ENCODE measurements at places on chromosomes 7 and 10. TPM values are rescaled to one million over a fixed set of nuclear protein-coding genes. Genes with fewer than 3 reads are reported as not detected.

DNA sequence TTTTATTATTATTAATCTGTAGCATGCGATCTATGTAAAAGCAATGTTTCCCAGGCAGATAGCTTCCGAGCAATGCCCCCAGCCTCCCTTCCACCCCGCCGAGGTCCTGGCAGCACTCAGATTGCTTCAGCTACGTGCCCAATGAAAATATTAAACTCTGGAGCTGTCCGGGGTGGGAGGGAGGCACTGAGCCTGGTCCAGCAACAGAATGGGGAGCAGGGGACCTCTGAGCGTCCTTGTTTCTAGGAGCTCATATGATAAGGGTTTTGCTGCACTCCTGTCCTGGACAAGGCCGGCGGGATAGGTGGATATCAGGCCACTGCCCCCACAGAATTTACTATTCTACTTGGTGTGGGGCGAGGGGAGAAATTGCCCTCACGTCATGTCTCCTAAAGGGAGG lies 44.5 kb upstream of the CDK1 start:
- peak; percentile 54 for DNase-seq

The ADARB2 gene
- 0.15 TPM for total RNA-seq

GRCh38 chr7:135939261-135939812 lies 37.8 kb downstream of the MTPN start:
- DNase-seq: no peak

The LRRD1 gene
- 0.20 TPM for total RNA-seq

DNA sequence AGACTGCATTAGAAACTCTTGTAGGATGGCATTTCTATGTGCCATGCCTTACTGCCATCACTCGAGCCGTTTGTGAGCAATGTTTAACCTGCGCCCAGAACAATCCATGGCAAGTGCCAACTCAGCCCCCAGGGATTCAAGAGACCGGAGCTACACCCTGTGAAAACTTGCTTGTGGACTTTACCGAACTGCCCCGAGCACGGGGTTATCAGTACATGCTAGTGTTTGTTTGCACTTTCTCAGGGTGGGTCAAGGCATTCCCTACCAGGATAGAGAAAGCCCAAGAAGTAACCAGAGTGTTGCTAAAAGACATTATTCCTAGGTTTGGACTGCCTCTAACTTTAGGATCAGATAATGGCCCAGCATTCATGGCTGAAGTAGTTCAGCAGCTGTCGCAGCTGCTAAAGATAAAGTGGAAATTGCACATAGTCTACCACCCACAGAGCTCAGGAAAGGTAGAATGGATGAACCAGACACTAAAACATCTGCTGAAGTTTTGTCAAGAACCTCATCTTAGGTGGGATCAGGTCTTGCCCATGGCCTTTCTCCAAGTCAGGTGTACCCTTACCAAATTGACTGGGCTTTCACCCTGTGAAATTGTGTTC lies 8.9 kb upstream of the CYREN start:
- no peak for DNase-seq

GRCh38 chr7:16647435-16647960 lies 1.5 kb downstream of the BZW2 start:
- DNase-seq: no peak

DNA sequence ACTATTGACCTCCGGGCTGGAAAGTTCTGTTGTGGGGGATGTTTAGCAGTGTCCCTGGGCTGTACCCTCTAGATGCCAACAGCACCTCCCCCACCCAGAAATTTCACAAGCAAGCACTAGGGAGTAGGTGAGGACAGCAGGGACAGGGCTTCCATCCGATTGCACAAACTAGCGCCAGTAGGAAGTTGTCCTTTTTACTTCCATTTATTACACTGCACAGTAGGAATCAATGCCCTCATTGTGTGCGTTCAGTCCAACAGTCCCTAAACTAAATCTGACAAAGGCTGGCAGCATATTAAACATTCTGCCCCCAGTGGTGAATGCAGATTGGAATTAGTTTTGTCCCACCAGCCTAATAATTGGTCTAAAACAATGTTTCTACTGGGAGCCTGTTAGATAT lies 6.4 kb upstream of the SOSTDC1 start:
- DNase-seq: no peak

- DNase-seq: no peak
Observed at GRCh38 chr10:76342996-76343395, 911.6 kb downstream of the LRMDA start.

- no peak for DNase-seq
Observed at GRCh38 chr7:36614959-36615358, 109.3 kb downstream of the AOAH start.

The TAS2R41 gene
- not detected for total RNA-seq

GRCh38 chr7:47444376-47445098 lies 137.4 kb downstream of the TNS3 start:
- peak; percentile 42 for DNase-seq

The NME8 gene
- not detected for total RNA-seq

DNA sequence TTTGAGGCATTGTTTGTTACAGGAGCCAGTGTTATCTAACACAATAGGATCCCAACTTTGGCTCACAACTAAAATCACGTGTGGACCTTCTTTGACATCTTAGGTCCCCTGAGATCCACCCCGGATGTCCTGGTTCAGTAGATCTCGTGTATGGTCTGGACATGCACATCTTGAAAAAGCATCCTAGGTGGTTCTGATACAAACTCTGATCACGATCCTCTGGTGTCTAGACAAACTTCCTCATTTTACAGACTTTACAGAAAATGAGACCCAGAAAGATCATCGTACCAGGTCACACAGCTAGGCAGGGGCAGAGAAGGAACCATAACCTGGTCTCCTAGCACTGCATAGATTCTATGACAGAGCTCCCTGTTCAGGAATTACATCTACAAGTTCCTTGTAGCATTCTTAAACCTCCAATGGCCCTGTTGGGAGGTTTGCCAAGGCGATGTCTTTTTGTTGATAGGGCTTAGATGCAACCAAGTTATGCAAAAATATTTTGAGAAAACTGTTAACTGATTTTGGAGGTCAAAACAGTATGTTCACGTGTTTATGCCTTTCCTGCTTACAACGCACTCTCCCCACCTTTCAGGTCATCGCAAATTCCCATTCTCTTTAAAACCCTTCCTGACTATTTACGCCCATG lies 30.8 kb upstream of the CHST15 start:
- DNase-seq: no peak

- no peak for DNase-seq
Observed at GRCh38 chr10:71381611-71382010, 15.1 kb upstream of the CDH23 start.

GRCh38 chr10:126021833-126022500 lies 125.6 kb downstream of the FANK1 start:
- DNase-seq: no peak

GRCh38 chr7:43460733-43461348 lies 122.1 kb upstream of the STK17A start:
- DNase-seq: no peak

The CALHM3 gene
- not detected for total RNA-seq

The HOXA6 gene
- 1.6 TPM for total RNA-seq

The TLX1 gene
- total RNA-seq: not detected

The CYP26C1 gene
- 0.13 TPM for total RNA-seq

The SEMA4G gene
- 8.7 TPM for total RNA-seq

The TWIST1 gene
- total RNA-seq: 7.8 TPM

DNA sequence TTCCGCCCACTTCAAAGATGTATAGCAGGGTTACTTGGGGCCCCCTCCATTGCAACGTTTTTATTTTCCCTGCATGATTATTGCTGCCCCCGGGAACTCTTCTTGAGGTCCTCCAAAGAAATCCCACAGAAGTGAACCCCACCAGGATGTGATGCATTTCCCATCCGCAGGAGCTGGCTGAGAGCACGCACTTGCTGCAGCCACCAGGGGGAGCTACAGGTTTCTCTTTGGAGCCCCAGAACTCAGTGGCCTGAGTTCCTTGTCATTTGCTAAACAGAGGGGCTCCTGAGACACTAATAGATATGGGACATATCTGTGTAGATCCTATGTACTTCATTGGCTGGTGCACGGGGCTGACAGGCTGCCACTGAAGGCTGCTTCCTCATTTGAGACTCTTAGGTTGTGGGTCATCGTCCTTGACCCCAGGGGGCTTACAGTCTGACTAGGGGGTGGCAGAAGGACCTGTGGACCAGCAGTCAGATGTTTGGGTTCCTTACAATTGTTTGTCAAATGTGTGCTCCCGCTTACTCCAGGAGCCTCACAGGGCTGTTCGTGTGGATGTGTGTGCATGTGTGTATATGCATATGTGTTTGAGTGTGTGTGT lies 52.3 kb upstream of the ENO4 start:
- peak; percentile 65 for DNase-seq

- no peak for DNase-seq
Observed at GRCh38 chr7:141366091-141366621, 185.1 kb upstream of the AGK start.

The CACUL1 gene
- total RNA-seq: 34.4 TPM

DNA sequence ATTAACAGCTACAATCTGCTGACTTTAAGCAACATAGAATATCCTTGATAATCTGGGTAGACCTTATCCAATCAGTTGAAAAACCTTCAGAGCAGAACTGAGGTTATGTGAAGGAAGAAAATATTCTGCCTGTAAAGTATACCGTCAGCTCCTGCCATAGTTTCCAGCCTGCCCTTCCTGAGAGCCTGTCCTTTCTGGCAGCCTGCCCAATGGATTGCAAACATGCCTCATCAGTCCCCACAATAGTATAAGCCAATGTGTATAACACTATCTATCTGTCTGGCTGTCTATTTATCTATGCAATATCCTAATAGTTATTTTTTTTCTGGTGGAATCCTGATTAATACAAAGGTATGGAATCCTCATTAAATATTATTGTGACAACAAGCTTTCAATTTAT lies 489.2 kb upstream of the KCND2 start:
- peak; percentile 5 for DNase-seq

GRCh38 chr7:92880212-92881090 lies 44.1 kb upstream of the CDK6 start:
- no peak for DNase-seq

GRCh38 chr10:89078724-89079672 lies 88.4 kb downstream of the FAS start:
- DNase-seq: no peak

DNA sequence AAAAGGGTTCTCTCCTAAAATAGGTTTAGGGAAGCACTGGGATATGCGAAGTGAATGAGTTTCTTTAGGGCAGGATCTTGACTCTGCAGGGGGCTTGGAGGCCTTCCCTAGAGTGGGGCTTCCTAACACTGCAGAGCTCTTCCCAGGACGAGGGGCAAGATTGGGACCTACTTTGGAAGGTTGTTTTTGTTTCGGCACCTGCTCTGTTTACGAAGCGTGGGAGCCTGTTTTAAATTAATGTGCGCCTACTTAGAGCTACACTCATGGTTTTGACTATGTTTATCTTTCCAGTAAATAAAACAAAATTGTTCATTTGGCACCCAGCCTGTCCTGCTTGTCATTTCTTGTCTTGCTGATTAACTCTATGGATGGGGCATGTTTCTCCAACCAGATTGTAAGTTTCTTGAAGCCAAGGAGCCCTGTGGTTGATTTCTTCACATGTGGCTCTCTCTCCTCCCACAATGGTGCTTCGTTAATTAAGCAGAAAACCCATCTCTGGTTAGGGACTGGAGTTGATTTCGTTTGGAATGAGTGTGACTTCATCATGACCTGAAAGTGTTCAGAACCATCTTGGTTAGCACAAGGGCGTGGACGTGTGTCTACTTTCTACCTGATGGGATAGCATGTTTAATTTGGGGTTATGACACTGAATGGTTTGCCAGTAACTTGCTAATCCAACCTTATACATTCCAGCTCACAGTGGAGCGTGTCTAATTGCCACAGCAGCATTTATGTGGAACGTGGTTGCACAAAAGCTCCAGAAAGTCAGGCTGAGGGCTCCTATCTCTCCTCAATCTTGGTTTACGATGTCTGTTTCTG lies 98.1 kb downstream of the TCF7L2 start:
- DNase-seq: no peak

DNA sequence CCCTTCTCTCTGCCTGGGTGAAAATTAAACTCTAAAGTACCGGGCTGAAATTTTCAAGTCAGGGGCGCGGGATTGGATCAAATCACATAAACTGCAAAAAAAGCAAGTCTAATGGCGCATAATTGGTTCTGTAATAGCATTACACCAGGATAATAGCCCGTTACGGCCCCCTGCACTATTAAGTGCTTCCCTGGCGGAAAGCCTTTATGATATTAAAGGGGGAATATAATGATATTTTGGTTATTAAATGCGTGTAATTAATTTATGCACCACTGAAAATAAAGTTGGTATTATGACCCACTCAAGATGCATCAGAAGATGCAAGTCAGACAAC lies 744 bp upstream of the DRGX start:
- no peak for DNase-seq

- DNase-seq: peak; percentile 95
Observed at GRCh38 chr10:95395947-95396449, 105.2 kb upstream of the PDLIM1 start.

DNA sequence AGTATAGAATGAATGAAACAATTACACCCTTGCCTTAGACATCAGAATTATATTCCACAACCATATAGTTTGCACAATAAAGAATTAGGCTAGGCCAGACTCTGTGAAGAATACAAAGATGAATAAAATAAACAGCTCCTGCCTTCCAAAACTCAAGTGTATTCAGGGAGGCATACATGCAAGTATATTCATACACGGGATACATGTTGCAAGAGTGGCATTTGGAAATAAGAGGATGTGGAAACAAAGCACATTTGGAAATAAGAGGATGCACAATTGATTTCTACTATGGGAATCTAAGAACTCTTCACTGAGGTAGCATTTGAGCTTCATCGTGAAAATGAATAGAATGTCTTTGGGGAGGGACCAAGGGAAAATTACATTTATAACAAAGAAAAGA lies 27.0 kb upstream of the TMEM26 start:
- DNase-seq: no peak

DNA sequence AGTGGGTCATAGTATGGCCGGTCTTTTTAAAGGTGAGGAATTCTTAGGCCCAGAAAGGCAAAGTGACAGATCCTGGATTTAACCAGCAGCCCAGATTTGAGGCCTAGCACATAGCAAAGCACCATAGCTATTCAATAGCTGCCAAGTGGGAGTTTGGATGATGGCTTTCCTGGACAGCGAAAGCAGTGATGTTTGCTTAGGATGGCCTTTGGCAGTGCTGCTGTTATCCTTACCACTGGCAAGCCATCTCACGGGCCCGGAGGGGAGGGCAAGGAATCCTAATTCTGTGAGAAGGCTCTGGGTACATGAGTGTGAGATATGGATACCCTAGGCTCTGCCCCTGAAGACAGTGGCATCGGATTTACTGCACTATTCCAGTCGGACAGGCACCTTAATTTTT lies 50.4 kb downstream of the TCF7L2 start:
- peak; percentile 30 for DNase-seq
